ENCODE measurements at places on chromosomes 2 and 18.

DNA sequence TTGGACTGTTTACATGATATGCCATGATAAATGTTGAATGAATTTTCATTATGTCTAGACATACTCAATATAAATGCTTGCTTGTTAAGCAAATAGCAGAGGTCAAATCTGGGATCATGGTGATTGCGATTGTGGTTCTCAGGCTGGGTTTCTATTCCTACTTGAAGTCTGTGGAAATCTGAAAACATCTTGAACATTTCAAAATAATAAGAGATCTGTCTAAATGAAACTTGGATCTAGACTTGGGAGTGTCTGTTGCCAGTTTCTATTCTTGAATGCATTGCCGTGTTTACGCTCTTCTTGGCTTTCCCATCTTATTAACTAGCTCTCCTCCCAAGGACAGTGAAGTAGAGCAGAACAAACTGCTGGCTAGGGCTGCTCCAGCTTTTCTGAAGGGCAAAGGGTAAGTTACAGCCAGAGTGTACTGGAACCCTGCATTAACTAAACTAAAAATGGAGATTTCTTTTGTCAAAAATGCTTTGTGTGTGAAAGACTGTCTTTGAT, 127.7 kb downstream of the DTNA start:
- DNase-seq = no peak
- H3K4me3 ChIP-seq = peak overlapping the region; percentile 43
- H3K36me3 ChIP-seq = no peaks in the 10 kb centered on the region
- peak overlapping the region; percentile 85 for H3K27ac ChIP-seq
- peaks cover 29% of the 10 kb centered on the region for H3K4me1 ChIP-seq

GRCh38 chr2:100793982-100794381, 26.0 kb upstream of the NPAS2 start:
- DNase-seq = no peak
- no peak overlapping the region for H3K27ac ChIP-seq
- H3K27me3 ChIP-seq = no peaks in the 10 kb centered on the region
- no peaks in the 10 kb centered on the region for H3K36me3 ChIP-seq

GRCh38 chr2:215269397-215270117, 42.3 kb upstream of the ATIC start:
- no peaks in the 10 kb centered on the region for H3K27me3 ChIP-seq
- H3K36me3 ChIP-seq = no peaks in the 10 kb centered on the region
- H3K4me1 ChIP-seq = no peaks in the 10 kb centered on the region
- peak; percentile 74 for DNase-seq
- H3K4me3 ChIP-seq = peak overlapping the region; percentile 41
- H3K27ac ChIP-seq = no peak overlapping the region

GRCh38 chr2:54103454-54104314, 11.7 kb upstream of the ACYP2 start:
- no peak overlapping the region for H3K27ac ChIP-seq
- no peaks in the 10 kb centered on the region for H3K36me3 ChIP-seq
- H3K27me3 ChIP-seq = no peaks in the 10 kb centered on the region
- peaks cover 3% of the 10 kb centered on the region for H3K4me1 ChIP-seq

DNA sequence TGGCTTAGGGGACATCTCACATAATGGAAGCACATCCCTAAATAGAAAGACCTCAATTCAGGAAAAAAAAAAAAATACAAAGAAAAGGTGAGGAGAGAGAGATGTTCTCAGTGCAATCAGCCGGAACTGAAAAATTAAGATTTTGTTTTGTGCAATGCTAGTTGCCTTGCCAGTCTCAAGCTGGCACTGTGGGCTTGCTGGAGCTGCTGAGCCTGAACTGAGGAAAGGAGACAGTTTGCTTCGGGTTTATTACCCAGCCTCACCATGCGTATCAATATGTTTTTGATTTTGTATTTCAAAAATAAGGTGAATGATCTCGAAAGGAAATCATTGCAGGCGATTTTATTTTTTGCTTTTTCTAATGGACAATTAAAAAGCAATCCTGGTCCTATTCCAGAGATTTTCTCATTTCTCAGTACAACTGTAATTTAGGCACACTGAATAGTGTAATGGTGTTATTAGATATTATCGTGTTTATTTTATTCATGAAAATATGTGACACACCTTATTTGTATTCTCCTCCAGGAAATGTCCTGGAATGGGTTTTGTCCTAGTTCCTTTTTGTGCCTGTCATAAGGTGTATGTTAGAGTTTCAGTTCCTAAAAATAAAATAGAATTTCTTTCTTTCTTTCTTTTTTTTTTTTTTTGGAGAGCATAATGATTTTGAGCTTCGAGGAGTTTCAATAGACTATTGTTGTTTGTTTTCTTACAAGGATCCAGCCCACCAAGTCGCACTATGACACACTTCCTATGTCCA, 72.8 kb upstream of the ZEB2 start:
- H3K27me3 ChIP-seq = no peaks in the 10 kb centered on the region
- no peaks in the 10 kb centered on the region for H3K4me1 ChIP-seq
- H3K36me3 ChIP-seq = no peaks in the 10 kb centered on the region
- DNase-seq = no peak
- no peak overlapping the region for H3K4me3 ChIP-seq
- H3K27ac ChIP-seq = no peak overlapping the region

DNA sequence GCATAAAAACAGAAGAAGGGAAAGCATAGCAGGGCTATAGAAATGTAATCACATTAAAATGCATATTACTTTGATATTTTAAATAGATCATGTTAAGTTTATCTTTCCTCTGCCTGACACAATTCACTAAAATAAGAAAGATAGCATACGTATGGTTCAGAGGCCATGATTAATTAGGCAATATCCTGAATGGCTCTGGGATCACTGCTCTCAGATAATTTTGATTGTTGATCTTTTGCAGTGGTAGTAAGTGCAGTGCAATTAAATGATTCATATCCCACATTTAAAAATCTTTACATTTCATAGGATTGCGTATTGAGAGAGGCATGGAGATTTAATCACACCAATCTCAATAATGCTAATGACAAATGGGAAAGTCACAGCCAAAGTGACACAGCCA, 1040.7 kb downstream of the SOCS6 start:
- no peak overlapping the region for H3K4me3 ChIP-seq
- no peak for DNase-seq

- peaks cover 62% of the 10 kb centered on the region for H3K27me3 ChIP-seq
- H3K36me3 ChIP-seq = no peaks in the 10 kb centered on the region
- DNase-seq = peak; percentile 67
- H3K4me3 ChIP-seq = peak within 1 kb of the TSS; percentile 67
- peaks cover 40% of the 10 kb centered on the region for H3K4me1 ChIP-seq
- H3K27ac ChIP-seq = no peak within 1 kb of the TSS
These were observed at the start of gene DLX2 for GRCh38 chr2:172102391-172103359. DLX2 (minus strand) TSS chr2:172102900; CDS start chr2:172102538, 362 bp downstream.

All from ascending aorta (tissue), 2 donors.